HFFc6 (cell line): ENCODE measurements at places on chromosomes 3 and 15.

GRCh38 chr3:124688581-124689454 lies 41.4 kb upstream of the UMPS start:
- DNase-seq: peak; percentile 70

- DNase-seq: no peak
Measured at GRCh38 chr3:192161661-192162060, 565.7 kb downstream of the FGF12 start.

- no peak for DNase-seq
Measured at GRCh38 chr3:7874116-7874515, 627.5 kb upstream of the LMCD1 start.

DNA sequence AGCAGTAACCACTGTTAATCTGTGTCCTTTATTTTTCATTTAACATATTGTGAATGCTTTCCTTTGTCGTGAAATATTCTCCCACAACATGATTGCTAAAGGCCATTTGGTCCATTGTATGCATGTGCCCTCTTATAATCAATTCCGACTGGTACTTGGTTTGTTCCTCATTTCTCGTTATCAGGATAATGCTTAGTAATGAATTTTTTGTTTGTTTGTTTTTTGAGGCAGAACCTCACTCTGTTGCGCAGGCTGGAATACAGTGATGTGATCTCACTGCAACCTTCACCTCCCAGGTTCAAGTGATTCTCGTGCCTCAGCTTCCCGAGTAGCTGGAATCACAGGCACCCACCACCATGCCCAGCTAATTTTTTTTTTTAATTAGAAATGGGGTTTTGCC lies 22.0 kb downstream of the SPATA12 start:
- no peak for DNase-seq

DNA sequence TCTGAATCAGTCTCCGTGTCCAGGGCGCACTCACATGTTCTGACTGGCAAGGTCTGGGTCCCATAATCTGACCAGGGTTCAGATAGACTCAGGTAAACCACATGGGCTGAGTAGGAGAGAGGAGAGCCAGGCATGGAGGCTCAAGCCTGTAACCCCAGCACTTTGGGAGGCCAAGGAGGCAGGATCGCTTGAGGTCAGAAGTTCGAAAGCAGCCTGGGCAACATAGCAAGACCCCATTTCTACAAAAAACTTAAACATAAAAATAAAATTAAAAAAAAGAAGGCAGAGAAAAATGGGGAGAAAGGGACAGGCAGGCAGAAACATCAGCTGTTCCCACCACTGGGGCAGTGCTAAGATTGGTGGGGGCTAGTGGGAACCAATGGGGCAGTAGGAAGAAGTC lies 5.4 kb downstream of the TMEM43 start:
- DNase-seq: no peak

DNA sequence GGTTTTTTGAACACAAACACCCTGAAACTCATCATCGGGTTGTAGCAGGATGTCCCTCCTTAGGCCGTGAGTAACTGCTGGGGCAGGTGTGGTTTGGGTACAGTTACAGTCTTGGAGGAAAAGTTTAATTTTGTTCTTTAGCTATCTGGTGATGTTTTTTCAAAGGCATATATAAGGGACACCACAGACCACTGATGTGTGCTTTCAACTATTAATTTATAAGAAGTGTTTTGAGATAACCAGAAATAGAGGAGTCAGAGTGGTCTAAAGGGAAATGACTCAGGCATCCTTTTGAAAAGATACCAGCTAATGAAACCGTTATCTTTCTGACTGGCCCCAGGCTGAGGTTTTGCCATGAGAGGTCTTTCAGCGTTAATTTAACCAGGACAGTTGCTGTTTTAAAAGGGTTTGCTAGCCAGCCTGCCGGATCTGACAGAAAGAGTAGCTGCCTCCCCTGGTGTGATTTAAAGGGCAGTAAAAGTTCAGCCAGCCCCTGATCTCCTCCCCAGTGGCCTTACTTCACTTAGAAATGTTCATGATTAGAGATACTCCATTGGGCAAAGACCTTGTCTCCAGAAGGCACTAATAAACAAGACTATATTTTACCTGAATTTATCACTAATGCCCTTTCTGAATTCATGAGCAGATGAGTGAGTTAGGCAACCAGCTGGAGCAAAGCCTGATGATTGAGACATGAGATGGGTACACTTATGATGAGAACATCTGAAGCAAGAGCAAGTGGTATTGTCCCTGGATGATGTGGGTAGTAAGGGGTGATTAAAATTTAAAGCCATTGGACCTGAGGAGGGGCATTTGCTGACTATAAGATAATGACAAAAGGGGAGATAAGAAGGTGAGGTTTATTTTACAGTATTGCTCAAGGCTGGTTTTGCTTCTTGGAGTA lies 482.5 kb upstream of the TBL1XR1 start:
- peak; percentile 8 for DNase-seq

GRCh38 chr3:52570076-52570475 lies 33.7 kb downstream of the UQCC5 start:
- peak; percentile 78 for DNase-seq

DNA sequence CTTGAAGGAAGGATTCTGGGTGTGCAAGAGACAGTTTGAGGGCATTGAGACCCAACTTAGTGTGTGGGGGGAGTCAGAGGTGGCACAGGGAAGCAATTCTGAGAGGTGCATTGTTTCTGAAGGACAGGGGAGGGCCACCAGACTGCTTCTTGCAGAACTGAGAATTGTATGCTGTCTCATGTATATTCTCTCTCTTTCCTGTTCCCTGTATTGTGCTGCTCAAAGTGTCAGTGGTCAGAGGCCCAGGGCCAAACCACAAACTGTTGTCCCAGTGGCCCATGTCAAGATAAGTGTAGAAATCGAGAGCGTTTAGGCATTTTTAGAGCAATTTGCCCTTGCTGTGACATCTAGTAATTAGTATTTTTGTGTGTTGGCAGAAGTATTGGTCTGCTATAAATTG lies 567.1 kb downstream of the EDEM1 start:
- DNase-seq: no peak

GRCh38 chr3:120245386-120245785 lies 39.6 kb downstream of the GPR156 start:
- no peak for DNase-seq

- no peak for DNase-seq
Measured at GRCh38 chr3:132294906-132295305, 22.3 kb upstream of the ACP3 start.

GRCh38 chr15:25775317-25775912 lies 87.7 kb downstream of the ATP10A start:
- peak; percentile 79 for DNase-seq

DNA sequence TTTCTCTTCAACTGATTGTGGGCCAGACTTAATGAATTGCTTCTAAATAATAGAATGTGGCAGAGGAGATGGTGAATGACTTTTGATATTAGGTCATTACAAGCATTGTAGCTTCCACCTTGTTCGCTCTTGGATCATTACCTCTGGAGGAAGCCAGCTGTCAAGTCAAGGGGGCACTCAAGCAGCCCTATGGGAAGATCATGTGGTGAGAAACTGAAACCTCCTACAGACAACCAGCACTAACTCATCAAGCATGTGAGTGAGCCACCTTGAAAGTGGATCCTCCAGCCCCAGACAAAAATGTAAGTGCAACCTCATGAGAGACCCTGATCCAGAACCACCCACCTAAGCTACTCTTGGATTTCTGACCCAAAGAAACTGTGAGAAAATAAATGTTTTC lies 109.8 kb upstream of the TBC1D5 start:
- DNase-seq: no peak

DNA sequence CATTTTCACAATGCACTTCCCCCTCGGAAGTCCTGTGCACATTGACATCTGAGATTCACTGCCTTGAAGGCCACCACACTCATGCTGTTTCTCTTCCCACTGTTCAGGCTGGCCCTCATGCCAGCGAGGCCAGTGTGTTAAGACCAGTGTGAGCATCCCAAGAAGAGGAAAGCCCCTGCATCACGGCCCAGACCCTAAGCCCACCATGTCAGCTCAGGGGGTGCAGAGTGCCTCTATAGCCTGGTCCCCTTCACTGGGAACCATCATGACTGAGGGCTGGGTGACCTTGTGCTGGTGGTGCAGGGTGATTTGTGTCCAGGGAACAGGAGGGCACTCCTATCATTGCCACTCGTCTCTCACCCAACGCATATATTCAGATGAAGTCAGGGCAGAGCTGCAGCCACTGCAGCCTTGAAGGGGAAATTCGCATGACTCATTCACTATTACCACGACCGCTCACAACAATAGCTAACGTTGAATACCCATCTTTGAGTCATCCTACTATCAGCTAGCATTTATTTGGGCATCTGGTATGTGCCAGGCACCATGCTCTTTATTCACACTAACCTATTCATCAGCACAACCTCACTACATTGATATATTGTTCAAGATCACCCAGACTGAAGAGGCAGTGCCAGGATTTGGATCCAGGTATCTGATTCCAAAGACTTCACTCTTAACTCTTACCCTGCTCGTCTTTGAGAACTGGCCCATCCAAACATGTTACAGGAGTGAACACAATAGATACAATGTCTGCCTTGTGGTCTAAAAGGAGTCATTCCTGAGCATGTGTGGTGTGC lies 58.8 kb upstream of the SLC6A11 start:
- peak; percentile 21 for DNase-seq

GRCh38 chr3:82294609-82295008 lies 533.2 kb upstream of the GBE1 start:
- DNase-seq: no peak

DNA sequence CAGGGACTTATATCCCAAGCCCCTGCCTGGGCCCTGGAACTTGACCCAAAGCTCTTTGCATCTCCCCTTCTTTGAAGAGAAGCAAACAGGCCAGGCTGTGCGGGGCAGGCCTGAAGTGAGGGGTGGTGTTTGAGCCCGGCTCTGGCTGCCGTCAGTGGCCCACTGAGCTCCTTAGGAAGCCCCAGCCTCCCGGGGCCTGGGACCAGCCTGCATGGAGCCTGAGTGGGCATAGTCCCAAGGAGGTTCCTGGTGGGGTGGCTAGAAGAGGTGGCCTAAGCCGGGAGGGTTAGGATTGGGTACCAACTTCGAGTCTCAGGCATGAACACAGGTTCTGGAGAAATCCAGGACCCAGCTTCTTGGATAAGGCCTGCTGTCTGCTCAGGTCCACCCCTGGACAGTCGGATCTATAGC lies 6.4 kb downstream of the TMIE start:
- DNase-seq: no peak

- DNase-seq: no peak
Measured at GRCh38 chr15:92365906-92366305, 27.8 kb upstream of the ST8SIA2 start.

- no peak for DNase-seq
Measured at GRCh38 chr3:58157700-58158099, 53.1 kb downstream of the DNASE1L3 start.

GRCh38 chr3:16279010-16279801 lies 14.2 kb downstream of the OXNAD1 start:
- DNase-seq: no peak

DNA sequence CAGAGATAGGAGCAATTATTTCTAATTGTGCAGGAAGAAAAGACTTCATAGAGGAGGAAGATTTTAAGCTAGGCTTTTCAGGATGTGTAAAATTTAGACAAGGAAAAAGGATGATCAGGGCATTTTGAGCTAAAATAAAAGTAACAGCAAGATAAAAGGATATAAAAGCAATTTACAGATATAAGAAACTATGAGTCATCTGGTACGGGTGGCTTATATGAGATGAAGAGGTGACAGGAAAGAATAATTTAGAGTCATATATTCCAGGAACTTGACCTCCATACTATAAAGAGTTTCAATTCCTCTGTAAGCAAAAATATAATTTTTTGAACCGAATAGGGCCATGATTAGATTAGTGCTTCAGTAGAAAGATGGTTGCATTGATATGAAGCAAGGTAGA lies 273.7 kb downstream of the RBMS3 start:
- no peak for DNase-seq

- no peak for DNase-seq
Measured at GRCh38 chr3:73052857-73053256, 8.6 kb upstream of the EBLN2 start.

GRCh38 chr3:97687734-97688133 lies 76.8 kb upstream of the ARL6 start:
- no peak for DNase-seq

- no peak for DNase-seq
Measured at GRCh38 chr15:44735482-44736180, 697 bp upstream of the TRIM69 start.

DNA sequence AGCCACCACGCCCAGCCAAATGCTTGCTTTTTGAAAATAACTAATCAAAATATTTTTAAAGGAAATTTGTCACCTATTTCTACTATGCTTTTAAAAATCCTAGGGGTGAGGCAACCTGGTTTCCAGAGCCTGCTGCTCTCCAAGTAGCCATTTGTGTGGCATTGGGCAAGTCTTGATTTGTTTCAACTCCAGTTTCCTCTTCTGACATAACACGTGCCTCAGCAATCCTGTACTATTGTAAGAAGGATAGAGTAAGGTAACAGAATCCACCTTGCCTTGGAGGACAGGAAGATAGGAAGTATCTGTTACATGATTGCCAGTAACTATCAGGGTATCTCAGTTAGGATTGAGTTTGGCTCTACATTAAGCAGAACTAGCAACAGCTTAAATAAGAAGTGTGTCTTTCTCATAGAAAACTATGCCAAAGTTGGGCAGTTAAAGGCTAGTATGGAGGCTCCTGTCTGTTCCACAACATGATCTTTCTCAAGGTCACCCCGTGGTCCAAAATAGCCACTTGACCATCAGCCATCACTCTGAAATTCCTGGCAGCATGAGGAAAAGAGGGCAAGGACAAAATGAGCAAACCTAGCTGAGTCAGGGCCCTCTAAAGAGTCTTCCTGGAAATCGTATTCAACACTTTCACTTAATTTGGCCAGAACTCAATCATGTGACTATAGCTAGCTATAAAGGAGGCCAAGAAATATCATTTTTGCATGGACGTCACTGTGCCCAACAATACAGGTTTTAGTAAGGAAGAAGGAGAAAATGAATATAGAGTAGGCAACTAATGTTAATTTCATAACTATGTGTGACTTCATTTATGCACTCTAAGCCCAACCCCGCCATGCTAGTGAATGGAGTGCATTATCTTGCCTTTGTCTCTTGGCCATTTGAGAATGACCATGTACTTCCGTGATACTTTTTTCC lies 66.1 kb downstream of the HMG20A start:
- DNase-seq: no peak

GRCh38 chr3:105495021-105495420 lies 128.3 kb downstream of the ALCAM start:
- DNase-seq: peak; percentile 65

GRCh38 chr3:73549051-73549600 lies 75.6 kb downstream of the PDZRN3 start:
- DNase-seq: no peak
